ENCODE measurements at places on chromosomes 4 and X.

- H3K4me1 ChIP-seq, result no peaks in the 10 kb centered on the region
- H3K36me3 ChIP-seq, result no peaks in the 10 kb centered on the region
- H3K27me3 ChIP-seq, result no peaks in the 10 kb centered on the region
- H3K4me3 ChIP-seq, result no peak overlapping the region
- DNase-seq, result peak; percentile 3
- no peak overlapping the region for H3K27ac ChIP-seq
Measured at GRCh38 chrX:33434256-33435092, 223.1 kb upstream of the DMD start.

- no peak for DNase-seq
- peaks cover 9% of the 10 kb centered on the region for H3K4me1 ChIP-seq
- no peaks in the 10 kb centered on the region for H3K36me3 ChIP-seq
- H3K4me3 ChIP-seq, result no peak overlapping the region
- H3K27ac ChIP-seq, result no peak overlapping the region
Measured at GRCh38 chrX:69022430-69022829, 142.8 kb downstream of the PJA1 start.

DNA sequence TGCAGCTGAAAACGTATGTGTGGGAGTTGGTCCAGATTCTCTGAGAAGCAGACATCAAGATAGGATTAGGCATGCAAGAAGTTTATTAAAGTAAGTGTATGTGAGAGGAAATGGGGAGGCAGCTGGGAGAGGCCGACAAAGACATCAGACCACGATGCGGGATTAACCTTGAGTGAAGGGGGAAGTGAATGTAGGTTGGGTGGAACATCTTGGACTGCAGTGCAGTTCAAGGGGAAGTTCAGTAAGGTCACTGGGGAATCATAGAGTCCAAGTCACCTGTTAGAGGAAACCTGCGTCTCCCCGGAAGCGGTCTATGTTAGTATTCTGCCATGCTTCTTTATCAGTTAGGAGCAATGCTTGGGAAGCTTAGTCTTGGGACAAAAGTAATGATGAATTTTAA, 22.0 kb downstream of the CXCL8 start:
- H3K4me1 ChIP-seq, result no peaks in the 10 kb centered on the region
- H3K36me3 ChIP-seq, result no peaks in the 10 kb centered on the region
- no peak overlapping the region for H3K27ac ChIP-seq
- no peak for DNase-seq

GRCh38 chrX:109360301-109360700, 121.6 kb downstream of the GUCY2F start:
- no peak overlapping the region for H3K27ac ChIP-seq
- no peak for DNase-seq
- no peaks in the 10 kb centered on the region for H3K4me1 ChIP-seq
- H3K27me3 ChIP-seq, result no peaks in the 10 kb centered on the region
- H3K4me3 ChIP-seq, result no peak overlapping the region

DNA sequence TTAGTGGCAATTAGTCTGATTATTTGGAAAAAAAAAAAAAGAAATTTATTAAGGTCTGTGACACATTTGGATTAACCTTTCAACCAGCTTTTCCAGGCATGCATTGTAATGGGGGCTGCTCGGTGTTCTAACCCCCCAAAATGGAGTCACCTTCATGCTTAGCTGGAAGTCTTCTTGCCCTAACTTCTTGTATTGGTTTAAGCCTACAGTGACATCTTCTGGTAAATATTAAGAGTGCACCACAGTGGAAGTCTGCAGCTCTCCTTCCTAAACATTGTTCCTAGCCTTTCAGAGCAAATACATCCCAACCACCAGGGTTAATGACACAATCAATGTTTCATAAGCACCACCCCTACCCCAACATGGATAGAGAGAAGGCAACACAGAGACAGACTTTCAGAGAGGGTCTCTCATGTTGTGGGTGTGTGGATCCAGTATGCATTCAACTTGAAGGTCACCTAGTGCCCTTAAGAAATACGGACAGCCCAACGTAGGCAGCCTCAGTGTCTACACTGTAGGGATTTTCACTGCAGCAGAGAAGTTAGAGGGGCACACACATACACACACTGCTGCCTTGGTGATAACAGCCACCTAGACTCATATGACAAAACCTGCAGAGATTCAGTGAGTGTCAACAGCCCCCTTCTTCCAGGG, 142.9 kb upstream of the MBNL3 start:
- H3K4me3 ChIP-seq, result no peak overlapping the region
- H3K27ac ChIP-seq, result no peak overlapping the region
- H3K36me3 ChIP-seq, result no peaks in the 10 kb centered on the region
- H3K27me3 ChIP-seq, result no peaks in the 10 kb centered on the region
- no peaks in the 10 kb centered on the region for H3K4me1 ChIP-seq

GRCh38 chr4:151718984-151719955, 41.5 kb downstream of the GATB start:
- H3K4me3 ChIP-seq, result no peak overlapping the region
- H3K27me3 ChIP-seq, result no peaks in the 10 kb centered on the region
- DNase-seq, result no peak
- H3K27ac ChIP-seq, result no peak overlapping the region
- peaks cover 3% of the 10 kb centered on the region for H3K4me1 ChIP-seq

GRCh38 chr4:124907881-124908280, 195.3 kb upstream of the ANKRD50 start:
- H3K27me3 ChIP-seq, result no peaks in the 10 kb centered on the region
- peak; percentile 96 for DNase-seq
- no peak overlapping the region for H3K27ac ChIP-seq

DNA sequence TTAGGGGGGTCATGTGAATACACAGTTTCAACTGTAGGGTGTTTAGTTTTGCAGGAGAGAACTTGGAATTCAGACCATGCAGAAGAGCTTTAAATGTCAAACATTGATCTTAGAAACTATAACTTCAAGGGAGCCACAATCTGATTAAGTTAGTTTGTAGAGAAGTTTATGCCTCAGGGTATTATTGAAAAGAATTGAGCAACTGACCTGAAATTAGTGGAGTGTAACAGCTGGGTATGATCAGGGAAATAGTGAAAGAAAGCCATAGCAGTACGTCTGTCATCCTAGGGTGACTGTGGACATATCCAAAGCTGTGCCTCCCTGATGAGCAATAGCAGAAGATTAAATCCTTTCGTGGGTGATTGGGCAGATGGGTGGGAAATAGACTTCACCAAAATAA, 63.8 kb downstream of the FAM47B start:
- H3K4me1 ChIP-seq, result no peaks in the 10 kb centered on the region
- no peak for DNase-seq
- no peaks in the 10 kb centered on the region for H3K27me3 ChIP-seq

DNA sequence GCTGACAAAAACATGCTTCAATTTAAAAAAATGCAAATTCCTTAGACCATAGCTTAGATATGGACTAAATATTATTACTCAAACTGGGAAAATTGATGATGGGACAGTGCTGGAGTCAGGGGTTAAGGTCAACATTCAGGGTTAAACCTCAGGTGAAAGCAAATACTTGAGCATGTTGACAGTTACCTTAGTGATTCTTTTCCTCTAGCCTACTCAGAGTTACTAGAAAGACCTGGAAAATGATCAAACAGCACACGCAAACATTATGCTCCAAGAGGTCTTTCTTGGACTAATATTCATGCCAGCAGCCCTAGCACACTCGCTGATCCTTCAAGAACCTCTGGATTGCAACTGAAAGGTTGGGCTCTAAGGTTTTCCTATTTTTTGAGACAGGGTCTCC, 10.8 kb downstream of the IGFBP7 start:
- no peak overlapping the region for H3K4me3 ChIP-seq
- H3K27ac ChIP-seq, result peak overlapping the region; percentile 44
- DNase-seq, result no peak
- H3K27me3 ChIP-seq, result no peaks in the 10 kb centered on the region
- peaks cover 25% of the 10 kb centered on the region for H3K36me3 ChIP-seq

DNA sequence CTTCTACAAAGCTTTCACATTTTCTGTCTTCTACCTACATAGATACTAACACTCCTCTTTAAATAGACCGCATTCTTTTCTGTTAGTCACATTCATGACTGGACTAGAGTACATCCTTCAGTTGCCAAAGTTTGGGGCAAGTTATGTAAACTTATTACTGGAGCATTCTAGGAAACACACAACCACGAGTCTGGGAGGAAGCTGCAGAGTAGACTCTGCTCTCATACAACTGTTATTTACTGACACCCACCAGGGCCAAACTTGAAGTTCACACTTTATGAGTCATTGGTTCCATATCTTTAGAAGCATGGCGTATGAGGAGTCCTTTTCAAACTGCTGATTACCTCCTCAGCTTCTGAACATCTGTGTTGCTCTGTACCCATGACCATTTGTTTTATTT, 87.0 kb downstream of the RNF150 start:
- no peak overlapping the region for H3K4me3 ChIP-seq
- DNase-seq, result peak; percentile 100
- peaks cover 11% of the 10 kb centered on the region for H3K4me1 ChIP-seq
- H3K27ac ChIP-seq, result peak overlapping the region; percentile 71
- H3K27me3 ChIP-seq, result no peaks in the 10 kb centered on the region

DNA sequence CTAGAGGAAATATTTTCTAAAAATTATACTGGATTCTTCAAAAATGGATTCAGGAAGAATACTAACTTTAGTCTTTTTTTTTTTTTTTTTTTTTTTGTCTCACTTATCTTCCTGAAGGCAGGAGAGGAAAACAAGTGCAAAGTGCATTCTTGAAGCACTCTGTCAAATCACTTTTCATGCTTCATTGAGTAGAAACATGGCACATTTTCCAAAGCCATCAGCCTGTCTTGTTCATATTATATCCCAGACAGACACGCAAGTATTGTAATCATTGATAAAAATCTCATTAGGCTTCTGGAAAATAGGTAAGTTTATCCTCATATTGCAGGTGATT, 1.2 kb downstream of the BBS12 start:
- H3K4me3 ChIP-seq, result peak overlapping the region; percentile 87
- peaks cover 6% of the 10 kb centered on the region for H3K4me1 ChIP-seq
- H3K27ac ChIP-seq, result no peak overlapping the region
- no peaks in the 10 kb centered on the region for H3K27me3 ChIP-seq
- no peaks in the 10 kb centered on the region for H3K36me3 ChIP-seq

GRCh38 chr4:139027776-139028175, 12.2 kb downstream of the NOCT start:
- H3K4me1 ChIP-seq, result peaks cover 5% of the 10 kb centered on the region
- no peaks in the 10 kb centered on the region for H3K27me3 ChIP-seq
- no peak overlapping the region for H3K27ac ChIP-seq
- DNase-seq, result no peak

DNA sequence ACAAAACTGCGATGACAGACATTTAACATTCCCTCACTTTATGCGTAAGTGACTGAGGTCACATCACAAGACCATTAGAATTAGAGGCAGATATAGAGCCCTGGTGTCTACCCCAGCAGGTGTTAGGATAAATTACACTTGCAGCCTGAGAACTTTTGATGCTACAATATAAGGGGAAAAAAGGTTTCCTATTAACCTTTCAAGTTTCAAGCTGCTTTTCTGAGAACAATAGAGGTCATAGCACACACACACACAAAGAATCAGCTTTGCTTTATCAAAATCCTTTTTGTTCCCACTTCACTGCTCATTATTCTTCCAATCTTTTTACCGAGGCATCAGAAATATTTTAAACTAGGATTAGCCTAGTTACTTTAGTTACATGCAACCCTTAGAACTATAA, 119.8 kb downstream of the COL25A1 start:
- H3K36me3 ChIP-seq, result no peaks in the 10 kb centered on the region
- no peak for DNase-seq
- H3K4me3 ChIP-seq, result no peak overlapping the region
- H3K27me3 ChIP-seq, result no peaks in the 10 kb centered on the region

- no peaks in the 10 kb centered on the region for H3K27me3 ChIP-seq
- no peak overlapping the region for H3K27ac ChIP-seq
- H3K36me3 ChIP-seq, result no peaks in the 10 kb centered on the region
- no peaks in the 10 kb centered on the region for H3K4me1 ChIP-seq
- no peak overlapping the region for H3K4me3 ChIP-seq
Measured at GRCh38 chr4:40144716-40145115, 52.1 kb upstream of the RHOH start.

DNA sequence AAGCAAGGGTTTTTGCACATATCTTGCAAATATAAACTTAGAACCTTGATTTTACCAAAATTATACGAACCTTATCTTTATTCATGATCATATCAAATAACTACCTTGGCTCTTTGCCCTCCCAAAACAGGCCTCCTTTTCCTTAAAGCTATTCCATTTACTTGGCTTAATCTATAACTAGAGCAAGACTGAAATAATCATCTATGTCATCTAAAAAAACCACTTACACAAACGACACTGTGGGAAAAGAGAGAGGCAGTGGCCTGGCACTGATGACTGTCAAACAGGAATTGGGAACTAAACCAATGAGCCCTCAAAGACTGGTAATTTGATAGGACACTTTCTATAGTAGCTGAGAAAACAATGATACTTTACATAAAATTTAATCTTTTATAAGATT, 11.7 kb upstream of the PTPN13 start:
- H3K36me3 ChIP-seq, result no peaks in the 10 kb centered on the region
- no peaks in the 10 kb centered on the region for H3K27me3 ChIP-seq
- H3K27ac ChIP-seq, result no peak overlapping the region
- DNase-seq, result no peak
- no peaks in the 10 kb centered on the region for H3K4me1 ChIP-seq
- H3K4me3 ChIP-seq, result no peak overlapping the region

- no peaks in the 10 kb centered on the region for H3K36me3 ChIP-seq
- H3K4me1 ChIP-seq, result peaks cover 10% of the 10 kb centered on the region
- no peak overlapping the region for H3K27ac ChIP-seq
- H3K4me3 ChIP-seq, result no peak overlapping the region
- H3K27me3 ChIP-seq, result no peaks in the 10 kb centered on the region
Measured at GRCh38 chrX:71637253-71637618, 18.9 kb upstream of the CXCR3 start.

- H3K36me3 ChIP-seq, result no peaks in the 10 kb centered on the region
- peaks cover 38% of the 10 kb centered on the region for H3K4me1 ChIP-seq
- no peak overlapping the region for H3K4me3 ChIP-seq
- no peak overlapping the region for H3K27ac ChIP-seq
- H3K27me3 ChIP-seq, result no peaks in the 10 kb centered on the region
- DNase-seq, result peak; percentile 32
Measured at GRCh38 chrX:72026341-72027023, 105.2 kb downstream of the RTL5 start.

- H3K4me3 ChIP-seq, result no peak overlapping the region
- H3K27ac ChIP-seq, result no peak overlapping the region
- H3K4me1 ChIP-seq, result peaks cover 4% of the 10 kb centered on the region
- no peak for DNase-seq
Measured at GRCh38 chr4:54554339-54554990, 103.3 kb upstream of the KIT start.

DNA sequence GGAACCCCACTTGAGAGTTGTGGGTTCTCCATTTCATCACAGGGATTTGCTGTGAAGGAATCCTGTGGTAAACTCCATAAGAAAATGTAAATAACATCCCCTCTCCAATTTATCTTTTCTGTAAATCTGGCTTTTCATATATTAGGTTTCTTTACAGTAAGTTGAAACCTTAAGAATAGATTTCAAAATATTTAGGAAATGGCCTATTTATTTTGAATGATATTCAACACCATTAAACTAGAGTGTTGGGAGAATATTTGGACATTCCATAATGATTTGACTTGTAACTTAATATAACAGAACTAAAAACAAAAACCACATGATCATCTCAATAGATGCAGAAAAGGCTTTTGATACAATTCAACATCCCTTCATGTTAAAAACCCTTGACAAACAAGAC, 197.3 kb upstream of the PGRMC2 start:
- no peaks in the 10 kb centered on the region for H3K27me3 ChIP-seq
- no peaks in the 10 kb centered on the region for H3K4me1 ChIP-seq
- no peak overlapping the region for H3K4me3 ChIP-seq
- no peak overlapping the region for H3K27ac ChIP-seq
